Uterus (tissue), 4 donors: ENCODE measurements at places on chromosomes 11 and 22. TPM values are rescaled to one million over a fixed set of nuclear protein-coding genes. Genes with fewer than 3 reads are reported as not detected.
A peak's percentile ranks its signal among the peaks of the same experiment; 100 is the strongest.

GRCh38 chr11:130109386-130109785 is 39.7 kb downstream of the APLP2 start:
- DNase-seq: no peak

- DNase-seq: no peak
Observed at GRCh38 chr11:134572741-134573675, 161.0 kb upstream of the B3GAT1 start.

DNA sequence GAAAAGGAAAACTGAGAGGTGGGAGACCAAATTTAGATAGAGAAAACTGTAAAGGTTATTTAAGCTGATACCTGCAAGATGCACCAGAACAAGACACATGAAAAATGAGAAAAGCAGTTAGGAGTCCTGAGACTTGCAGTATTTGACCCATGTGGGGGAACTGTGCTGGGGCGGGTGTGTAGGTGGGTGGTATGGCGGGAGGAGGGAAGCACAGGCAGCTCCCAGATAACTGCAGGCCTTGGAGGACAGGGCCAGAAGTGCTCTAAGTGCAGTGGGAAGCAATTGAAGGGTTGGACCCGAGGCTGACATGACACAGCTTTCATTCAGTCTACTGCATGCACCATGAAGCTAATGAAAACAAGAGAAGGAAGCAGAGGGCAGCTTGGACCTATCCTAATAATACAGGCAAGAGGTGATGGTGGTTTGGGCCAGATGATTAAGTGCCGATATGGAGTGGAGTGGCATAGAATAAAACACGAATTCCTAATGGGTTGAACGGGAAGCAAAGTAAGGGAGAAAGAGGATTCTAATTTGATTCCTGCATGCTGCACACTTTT is 48.0 kb upstream of the ANO3 start:
- DNase-seq: no peak

DNA sequence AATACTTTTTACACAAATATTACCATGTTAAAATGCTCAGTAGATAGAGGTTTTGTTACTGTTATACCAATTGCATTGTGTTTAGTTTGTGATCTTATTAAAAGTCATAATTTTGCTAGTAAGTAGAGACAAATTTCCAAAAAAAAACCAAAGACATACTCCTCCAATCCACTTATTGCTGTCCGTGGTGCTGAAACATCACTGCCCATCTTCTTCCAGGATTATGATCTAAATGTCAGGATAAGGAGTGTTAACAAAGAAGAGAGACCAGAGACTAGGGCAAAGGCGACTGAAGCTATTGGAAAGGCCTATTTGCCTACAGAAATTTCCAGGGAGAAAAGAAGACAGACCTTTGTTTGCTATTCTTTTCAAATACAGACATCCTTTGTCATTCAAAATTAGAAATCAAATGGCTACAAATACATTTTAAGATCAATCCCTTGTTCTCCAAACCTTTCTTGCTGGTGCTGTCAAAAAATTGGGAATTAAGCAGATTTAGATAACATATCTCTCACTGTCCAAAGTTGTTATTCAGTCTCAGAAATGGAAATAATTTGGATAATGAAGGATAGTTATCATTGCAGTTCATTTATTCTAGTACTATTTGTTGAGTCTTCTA is 199.7 kb downstream of the C11orf91 start:
- no peak for DNase-seq

DNA sequence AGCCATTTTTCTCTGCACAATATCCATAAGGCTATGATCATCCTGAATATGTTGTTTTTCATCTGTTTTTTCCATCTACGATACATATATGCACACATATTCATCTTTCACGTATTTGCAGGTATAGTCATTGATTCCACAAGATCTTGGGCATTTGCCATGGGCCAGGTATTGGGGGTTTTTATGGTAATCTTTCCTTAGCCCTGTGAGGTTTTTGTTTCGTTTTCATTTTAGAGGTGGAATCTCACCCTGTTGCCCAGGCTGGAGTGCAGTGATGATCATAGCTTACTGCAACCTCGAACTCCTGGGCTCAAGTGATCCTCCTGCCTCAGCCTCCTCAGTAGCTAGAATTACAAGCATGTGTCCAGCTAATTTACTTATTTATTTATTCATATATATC is 20.0 kb downstream of the CD6 start:
- no peak for DNase-seq

GRCh38 chr11:79287952-79288351 is 152.9 kb downstream of the TENM4 start:
- no peak for DNase-seq

GRCh38 chr11:103585911-103586310 is 450.5 kb upstream of the DDI1 start:
- no peak for DNase-seq

GRCh38 chr22:45882881-45883810 is 93.8 kb downstream of the WNT7B start:
- peak; percentile 10 for DNase-seq

- no peak for DNase-seq
Observed at GRCh38 chr22:27517361-27518155, 284.0 kb downstream of the MN1 start.

DNA sequence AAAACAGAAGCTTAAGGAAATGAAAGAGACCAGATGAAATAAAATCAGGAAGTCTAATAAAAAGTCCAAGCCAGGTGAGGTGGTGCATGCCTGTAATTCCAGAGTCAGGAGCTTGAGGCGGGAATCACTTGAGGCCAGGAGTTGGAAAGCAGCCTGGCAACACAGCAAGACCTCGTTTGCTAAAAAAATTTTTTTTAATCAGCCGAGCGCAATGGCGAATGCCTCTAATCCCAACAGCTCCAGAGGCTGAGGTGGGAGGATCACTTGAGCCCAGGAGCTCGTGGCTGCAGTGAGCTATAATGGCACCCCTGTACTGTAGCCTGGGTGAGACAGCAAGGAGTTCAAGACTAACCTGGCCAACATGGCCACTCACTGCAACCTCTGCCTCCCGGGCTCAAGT is 8.0 kb downstream of the RAB6A start:
- no peak for DNase-seq

DNA sequence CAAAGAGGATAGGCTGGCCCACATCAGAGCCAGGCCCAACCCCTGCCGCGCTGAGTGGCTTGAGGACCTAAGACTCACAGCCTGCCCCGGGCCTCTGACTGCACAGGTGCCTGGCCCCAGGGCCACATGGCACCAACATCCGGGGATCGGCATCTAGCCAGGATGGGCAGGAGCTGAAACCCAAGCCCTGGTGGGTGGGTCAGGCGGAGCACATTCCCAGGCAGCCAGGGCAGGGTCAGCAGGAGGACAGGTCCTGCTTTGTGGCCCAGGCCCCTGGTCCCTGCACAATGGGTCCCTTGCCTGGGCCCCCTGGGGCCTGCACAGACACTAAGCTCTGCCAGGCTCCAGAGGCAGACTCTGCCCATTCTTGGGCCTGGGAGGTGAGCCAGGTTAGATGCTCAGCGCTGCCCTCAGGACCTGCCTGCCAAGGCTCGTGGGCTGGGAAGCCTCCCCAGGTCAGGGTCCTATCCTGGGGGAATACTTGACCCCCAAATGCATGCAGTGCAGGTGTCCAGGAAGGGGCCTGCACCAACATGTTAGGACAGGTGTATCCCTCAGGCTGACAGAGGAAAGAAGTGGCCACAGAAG is 33.5 kb downstream of the ARVCF start:
- DNase-seq: no peak

GRCh38 chr11:6621711-6622211 is 2.5 kb upstream of the TPP1 start:
- DNase-seq: no peak

DNA sequence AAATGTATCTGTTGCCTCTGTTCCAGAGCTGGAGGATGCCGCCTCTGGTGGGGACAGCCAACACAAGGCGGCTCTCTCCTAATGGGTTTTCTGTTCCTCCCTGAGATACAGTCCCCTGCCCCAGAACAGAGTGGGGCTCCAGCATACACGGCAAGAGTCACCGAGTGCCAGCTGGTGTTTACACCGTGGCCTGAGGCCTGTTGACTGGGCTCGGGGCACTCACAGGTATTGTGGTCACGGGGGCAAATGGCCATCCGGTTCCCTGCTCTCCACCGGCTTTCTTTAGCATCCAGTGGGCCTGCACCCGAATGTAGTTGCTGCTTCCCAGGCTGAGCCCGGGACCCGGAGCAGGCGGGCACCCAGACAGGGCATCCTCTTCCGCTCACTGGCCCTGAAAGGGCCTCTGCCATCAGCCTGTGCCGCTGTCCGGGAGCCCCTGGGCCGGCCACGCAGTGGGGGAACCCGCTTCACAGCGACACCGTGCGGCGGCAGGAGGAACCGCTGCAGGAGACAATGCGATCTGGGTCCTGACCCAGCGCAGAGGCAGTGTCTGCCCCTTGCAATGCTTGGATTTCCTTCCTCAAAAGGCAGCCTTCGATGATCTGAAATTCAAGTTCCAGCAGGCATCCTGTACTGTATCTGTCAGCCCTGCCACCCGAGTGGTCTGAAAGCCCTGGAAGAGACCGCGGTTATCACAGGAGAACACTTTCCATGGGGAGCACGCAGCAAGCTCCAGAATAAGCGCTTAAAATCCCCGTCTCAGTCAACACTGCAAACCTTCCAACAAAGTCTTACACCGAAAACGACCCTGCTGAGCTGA is 859 bp upstream of the KRTAP5-5 start:
- no peak for DNase-seq

GRCh38 chr11:103676413-103676812 is 360.0 kb upstream of the DDI1 start:
- no peak for DNase-seq

DNA sequence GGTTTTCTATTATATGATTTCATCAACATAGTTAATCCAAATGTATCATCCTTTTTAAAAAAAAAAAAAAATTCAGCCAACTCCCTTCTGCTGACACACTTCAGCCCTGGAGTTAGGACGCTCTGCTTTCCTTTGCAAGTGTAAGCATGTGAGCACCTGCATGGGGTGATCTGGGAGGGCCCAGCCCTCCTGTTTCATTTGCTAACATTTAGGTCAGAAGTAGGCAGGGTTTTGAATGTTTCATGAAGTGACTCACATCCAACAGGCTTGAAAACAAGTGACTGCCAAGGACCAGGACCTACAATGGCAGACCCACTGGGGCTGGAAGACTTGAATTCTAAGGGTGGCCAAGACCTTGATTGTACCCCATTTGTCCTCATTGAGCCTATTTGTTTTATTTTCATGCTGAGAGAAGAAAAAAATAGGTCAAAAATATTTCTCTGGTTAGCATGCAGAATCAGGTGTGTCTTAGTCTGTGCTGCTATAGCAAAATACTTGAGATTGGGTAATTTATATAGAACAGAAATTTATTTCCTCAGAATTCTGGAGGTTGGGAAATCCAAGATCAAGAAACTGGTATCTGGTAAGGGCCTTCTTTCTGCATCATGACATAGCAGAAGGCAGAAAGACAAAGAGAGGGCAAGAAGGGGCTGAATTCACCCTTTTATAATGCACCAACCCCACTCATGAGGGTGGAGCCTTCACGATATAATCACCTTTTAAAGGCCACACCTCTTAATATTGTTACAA is 137.6 kb downstream of the CD44 start:
- DNase-seq: no peak

DNA sequence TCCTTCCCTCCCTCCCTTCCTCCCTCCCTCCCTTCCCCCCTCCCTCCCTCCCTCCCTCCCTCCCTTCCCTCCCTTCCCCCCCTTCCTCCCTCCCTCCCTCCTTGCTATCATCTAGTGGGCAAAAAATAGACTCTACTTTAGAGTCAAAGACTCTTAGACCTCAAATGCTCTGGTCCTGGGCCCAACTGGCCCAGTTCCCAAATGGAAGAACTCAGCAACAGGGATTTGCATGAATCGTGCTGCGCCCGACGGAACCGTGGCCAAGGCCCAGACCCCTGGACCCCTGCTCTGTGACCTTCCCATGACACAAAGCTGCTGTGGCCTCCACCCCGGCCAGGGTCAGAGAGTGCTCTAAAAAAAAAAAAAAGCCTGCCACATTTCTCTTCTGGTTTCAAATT is 97.4 kb downstream of the WNT7B start:
- DNase-seq: no peak

DNA sequence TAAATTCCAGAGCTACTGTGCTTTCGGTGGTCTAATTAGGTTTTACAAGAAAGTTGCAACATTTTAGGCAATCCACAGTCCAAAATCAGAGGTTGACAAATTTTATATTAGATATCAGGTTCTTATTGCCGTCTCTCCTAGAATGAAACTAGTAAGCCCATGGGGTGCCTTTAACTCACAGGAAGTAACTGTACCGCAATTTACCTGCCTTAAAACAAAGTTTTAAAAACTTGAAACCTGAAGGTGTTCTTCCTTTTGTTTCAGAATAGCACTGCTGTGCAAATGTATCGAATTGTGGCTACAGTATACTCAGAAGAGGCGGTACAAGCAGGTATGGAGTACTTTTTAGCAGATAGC is 77.2 kb downstream of the PISD start:
- DNase-seq: no peak

DNA sequence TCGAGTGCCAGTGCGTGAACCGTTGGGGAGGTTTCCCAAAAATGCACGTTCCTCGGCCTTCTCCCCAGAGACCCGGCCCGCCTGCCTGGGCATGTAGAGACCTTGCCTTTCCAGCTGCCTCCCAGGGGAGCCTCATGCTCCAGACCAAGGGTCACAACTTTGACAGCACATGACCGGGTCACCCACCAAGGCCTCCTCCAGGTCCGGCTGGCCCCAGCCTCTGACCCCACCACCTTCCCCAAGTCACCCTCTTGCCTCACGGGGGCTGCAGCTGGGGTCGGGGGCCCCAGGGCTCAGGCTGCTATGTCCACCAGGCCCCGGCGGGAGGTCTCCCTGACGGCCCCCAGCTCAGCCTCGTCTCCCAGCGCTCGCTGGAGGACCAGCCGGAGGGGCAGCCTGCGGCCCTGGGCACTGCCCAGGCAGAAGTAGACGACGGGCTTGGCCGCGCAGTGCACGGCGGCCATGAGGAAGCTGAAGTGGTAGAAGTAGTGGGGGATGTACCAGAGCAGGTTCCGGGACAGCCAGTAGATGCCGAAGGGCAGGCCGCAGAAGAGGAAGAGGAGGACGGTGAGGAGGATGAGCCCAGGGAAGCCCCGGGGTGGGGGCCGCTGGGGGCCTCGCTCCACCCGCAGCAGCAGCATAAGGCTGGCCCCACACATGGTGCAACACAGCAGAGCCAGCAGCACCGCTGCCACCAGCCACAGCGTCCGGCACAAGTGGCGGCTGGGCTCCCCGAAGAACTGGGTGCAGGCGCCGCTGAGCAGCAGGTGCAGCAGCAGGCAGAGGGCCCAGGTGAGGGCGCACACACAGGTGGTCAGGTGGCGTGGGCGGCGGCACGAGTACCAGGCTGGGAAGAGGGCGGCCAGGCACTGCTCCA is 4.4 kb downstream of the MRGPRE start:
- no peak for DNase-seq

DNA sequence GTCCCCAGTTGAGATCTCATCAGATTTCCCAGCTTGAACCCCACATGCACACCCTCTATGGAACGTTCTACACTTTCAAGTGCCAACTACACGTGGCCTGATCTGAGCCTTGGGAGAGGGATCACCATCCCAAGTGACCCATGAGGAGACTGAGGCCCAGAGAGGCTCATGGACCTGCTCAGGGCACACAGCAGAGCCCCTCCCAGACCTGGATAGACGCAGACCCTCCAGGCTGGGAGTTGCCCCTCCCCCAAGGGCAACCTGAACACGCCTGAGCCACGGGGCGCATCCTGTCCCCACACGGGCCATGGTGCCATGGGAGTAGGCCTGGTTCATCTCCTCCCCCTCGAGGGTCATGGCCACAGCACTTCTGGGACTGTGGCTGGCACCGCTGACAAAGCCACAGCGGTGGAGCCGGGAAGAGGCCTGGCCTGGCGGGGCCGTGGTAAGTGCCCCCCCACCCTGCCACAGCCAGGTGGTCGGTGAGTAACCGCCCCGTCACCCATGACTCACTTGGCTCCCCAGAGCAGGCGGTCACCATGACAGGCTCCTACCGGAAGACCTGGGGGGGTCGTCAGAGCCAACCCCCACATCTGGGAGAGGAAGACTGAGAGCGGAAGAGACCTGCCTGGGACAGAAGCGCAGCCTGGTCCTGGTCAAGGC is 8.1 kb downstream of the WNT7B start:
- no peak for DNase-seq

The PAMR1 gene
- 172 TPM for total RNA-seq
